ENCODE measurements at places on chromosomes 13 and 19.
A peak's percentile ranks its signal among the peaks of the same experiment; 100 is the strongest.

- DNase-seq: no peak
Observed at GRCh38 chr19:32646556-32646955, 28.4 kb downstream of the ANKRD27 start.

GRCh38 chr13:98484289-98485219, 92.4 kb downstream of the STK24 start:
- peak; percentile 65 for DNase-seq

DNA sequence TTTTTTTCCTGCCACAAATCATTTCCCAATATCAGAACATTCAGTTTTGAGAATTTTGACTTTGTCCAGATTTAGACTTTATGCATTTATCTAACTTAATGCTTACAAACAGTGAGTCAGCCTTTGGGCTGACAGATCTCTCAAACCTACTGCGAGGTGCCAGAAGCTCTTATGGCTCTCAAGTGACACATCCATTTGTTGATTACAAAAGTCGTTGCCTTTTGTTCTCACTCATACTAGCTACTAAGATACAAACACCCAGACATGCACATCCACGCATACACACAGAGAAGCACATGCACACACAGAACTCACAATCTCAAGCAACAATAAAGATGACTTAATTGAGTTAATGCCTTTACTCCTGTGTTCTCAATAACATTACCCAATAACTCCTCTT, 1147.5 kb downstream of the DIAPH3 start:
- no peak for DNase-seq

GRCh38 chr13:109724603-109725002, 61.8 kb downstream of the IRS2 start:
- no peak for DNase-seq

- DNase-seq: no peak
Observed at GRCh38 chr13:51920267-51920666, 58.5 kb downstream of the CCDC70 start.

- no peak for DNase-seq
Observed at GRCh38 chr13:99377641-99378040, 70.4 kb upstream of the GPR183 start.
